ENCODE measurements at places on chromosomes 3 and 15.

DNA sequence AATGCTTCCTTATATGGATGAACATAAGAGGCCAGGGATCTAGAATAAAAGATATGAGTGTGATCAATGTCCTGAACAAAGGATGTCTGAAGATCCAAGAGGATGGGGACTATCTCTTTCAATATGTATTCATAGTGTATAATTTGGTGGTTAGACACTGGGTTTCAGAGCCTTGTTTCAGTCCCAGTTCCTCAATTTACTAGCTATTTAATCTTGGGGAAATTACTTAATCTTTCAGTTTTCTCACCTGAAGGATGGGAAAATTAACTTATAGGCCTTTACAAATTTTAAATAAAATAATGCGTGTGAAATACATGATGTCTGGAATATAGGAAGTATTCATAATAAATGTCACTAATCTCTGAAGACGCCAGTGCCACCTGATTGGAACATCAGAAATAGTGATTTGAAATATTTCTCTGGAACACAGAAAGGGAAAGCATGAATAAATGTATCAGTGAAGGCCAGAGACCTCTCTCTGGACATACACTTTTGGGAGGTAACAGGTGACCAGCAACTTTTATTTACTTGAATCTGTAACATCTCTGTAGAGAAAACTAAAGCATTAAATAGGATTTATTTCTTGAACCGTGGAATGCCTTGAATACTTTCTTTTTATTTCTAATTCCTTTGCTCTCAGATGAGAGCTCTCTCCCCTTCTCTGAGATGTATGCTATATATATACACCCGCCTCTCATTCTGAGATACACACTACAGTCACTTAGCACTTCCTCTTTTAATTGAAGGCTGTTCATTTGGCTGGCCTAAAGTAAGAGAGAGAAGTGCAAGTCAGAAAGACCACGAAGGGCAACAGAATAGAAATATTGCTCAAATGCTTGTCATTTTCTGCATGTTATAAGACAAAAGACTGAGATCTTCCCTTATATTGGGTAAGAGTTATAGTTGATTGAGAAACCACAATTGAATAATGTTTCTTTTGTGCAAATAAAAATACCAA, 407.1 kb downstream of the LSAMP start:
- no peak for DNase-seq

- no peak for DNase-seq
These were observed 22.1 kb downstream of the CLPX start for GRCh38 chr15:65163041-65163440.

GRCh38 chr3:167839460-167840134, 104.1 kb downstream of the SERPINI1 start:
- DNase-seq, result no peak

DNA sequence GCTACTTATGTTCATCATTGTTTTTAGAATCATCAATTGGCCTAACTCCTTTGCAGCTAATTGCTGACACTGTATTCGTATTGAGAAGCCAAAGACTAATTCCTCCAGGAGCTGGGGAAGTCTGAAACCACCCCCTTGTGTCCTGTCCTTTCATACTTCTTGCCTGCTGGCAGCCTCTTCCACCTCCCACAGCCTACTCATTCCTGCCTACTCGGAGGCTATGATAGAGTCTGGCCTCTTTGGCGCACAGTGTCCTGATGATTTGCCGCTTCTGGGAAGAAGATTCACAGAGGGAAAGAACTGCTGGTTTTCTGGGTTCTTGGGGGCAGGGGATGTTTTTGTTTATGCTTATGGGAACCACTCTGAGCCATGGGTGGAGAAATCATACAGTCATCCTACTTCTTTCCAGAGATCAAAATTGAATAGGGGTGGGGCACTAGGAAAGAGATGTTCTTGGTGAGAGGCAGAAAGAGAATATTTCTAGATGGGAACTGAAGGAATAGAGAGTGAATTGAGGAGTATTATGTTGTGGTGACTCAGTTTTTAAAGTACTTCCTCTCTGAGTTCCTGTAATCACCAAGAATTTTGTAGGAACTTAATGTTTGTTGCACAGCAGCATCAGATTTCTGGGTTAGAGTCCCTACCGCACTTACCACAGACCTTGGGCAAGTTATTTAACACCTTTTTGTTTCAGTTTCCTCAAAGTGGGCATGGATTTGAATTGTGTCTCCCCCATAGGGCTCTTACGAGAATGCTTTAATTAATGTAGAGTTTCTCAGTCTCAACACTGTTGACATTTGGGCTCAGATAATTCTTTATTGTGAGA, 22.1 kb upstream of the SCAANT1 start:
- DNase-seq, result no peak

- DNase-seq, result peak; percentile 81
These were observed 15.2 kb upstream of the ACTC1 start for GRCh38 chr15:34810443-34811129.

DNA sequence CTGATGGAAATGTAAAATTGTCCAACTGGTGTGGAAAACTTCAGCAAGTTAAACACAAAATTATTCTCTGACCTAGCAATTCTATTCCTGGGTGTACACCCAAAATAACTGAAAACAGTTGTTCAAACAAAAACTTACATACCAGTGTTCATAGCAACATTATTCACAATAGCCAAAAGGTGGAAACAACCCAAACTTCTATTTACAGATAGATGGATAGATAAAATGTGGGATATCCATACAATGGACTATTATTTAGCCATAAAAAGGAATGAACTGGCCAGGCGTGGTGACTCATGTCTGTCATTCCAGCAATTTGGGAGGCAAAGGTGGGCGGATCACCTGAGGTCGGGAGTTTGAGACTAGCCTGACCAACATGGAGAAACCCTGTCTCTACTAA, 6.9 kb upstream of the VWA5B2 start:
- no peak for DNase-seq

- no peak for DNase-seq
These were observed 552.8 kb downstream of the NAALADL2 start for GRCh38 chr3:175411946-175412345.

DNA sequence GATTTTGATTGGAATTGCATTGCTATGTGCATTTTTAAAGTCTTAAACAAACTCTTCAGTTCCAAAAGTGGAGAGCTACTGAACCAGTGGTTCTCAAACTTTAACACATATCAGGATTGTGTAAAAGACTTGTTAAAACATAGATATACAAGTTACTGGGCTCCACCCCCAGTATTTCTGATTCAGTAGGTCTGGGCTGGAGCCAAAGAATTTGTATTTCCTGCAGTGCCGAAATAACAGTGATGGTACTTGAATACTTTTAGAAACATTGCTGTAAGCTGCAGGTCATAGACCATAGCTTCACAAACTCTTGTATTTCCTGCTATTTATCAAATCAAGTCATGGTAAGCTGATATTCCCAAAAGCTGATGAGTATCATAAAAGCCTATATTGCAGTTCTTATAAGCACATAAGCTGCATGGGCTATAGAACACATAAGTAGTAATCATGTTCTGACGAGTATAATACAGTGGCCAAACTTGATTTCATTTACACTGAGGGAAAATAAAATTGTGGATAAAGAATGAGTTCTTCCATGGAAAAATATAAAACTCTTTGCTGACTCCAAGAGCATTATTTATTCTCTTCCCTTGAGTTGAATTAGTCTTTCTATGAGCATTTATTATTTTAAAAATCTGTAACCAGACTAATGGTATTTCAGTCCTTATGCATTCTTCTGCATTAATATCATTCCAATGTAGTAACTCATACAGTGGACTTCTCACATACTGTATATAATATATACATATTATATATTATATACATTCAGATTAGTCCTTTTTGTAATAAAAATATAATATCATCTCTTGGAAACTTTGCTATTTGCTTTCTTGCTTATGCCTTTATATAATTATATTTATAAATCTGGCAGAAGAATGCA, 550.5 kb upstream of the AGTR1 start:
- DNase-seq, result peak; percentile 70

DNA sequence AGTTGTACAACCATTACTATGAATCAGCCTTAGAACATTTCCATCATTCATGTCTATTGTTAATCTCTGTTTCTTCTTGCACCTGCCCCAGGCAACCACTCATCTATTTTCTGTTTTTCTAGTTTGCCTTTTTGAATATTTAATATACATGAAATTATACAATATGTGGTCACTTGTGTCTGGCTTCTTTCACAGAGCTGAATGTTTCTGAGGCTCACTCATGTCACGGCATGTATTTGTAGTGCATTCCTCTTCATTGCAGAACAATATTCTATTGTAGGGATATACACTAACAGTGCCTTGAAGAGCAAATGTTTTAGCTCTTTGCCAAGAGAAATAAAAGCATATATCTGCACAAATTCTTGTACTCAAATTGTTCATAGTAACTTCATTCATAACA, 32.9 kb downstream of the CERS3 start:
- DNase-seq, result no peak

DNA sequence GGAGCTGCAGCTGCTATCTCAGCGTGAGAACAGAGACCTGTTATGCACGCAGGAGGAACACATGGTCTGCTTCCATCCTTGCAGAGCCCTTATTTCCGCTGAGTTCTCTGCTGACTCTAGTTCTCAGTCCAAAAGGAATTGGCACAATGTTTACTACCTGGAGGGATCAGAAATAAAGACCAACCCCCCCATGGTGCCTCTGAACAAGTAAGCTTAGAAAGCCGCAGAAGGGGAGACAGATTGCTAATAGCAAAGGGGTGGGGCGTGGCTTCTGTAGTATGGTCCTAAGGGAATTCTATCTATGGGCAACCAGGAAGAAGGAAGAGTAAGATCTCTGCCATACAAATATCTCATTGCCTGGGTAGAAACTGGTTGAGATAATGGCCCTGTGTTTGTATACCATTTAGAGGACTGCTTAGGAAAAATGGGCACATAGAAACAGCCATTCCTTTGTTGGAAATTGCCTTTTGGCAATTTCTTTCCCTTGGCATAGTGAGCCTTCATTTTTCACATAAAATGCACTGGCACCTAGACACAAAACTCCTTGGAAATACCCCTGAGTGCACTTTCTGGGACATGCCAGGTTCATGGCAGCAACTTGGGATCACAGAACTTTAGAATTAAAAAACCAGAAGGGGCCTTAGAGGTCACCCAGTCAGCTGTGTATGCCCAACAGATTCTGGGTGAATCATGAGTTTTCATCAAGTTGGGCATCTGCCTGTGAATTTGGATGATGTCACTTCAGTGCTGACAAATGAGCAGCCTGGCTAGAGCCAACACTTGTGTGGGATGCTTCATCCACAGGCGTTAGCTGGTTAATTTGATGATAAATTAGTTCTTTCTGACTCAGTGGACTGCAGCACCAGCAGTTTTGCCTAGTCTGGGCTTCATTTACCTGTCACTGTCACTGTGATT, 57.4 kb upstream of the STXBP5L start:
- no peak for DNase-seq

GRCh38 chr3:48356419-48356818, 15.6 kb upstream of the FBXW12 start:
- DNase-seq, result no peak

- DNase-seq, result no peak
These were observed 2.3 kb downstream of the GORASP1 start for GRCh38 chr3:39104961-39105686.

DNA sequence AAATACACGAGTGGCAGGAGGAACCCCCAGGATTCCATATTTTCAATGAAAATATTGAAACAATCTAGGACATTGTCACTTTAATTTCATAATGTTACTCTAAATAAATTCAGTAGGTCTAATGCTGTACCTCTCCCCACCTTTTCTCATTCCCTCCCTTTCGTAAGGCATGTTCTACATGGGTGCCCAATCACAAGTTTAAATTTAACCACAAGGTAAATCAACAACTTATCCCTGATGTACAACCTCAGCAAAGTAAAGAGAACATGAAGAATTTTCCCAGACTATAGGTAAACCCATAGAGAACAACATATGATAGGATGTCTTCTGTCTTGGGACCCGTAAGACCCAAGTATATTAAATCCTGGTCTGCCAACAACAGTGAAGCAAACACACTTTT, 53.2 kb upstream of the MITF start:
- DNase-seq, result no peak

DNA sequence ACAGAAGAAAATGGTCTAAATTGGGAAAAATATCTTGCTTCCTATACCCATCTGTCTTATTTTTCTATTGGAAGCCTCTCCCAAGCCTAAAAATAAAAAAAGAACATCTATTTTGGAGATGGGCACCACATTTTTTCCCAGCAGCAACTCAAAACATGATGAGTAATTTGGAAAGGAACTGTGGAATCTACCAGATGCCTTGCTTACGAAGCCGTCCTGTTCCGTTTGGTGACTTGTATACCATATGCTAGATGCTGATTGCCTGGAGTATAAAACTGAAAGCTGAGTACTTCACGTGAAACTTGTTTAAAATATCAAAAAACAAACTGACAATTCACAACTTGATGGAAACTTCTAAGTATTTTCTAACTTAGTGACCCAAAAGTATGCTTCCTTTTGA, 491.0 kb downstream of the ROBO2 start:
- DNase-seq, result no peak

DNA sequence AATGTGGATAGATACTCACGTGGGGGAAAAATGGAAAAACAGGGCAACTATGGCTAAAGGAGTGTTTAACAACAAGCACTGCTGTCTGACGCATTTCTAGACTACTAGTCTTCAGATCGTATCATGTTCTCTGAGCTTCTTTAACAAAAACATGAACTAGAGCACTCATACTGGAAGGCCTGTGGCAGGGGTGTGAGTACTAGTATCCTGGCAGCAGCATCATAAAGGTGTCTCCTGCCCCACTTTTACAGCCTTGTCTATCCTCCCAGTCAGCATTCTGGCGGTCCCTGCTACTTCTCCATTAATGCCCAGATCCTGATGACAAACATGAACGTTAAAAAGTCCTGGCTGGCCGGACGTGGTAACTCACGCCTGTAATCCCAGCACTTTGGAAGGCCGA, 4.0 kb downstream of the FMN1 start:
- DNase-seq, result no peak

- no peak for DNase-seq
These were observed 93.8 kb upstream of the SLC4A7 start for GRCh38 chr3:27578032-27578431.

DNA sequence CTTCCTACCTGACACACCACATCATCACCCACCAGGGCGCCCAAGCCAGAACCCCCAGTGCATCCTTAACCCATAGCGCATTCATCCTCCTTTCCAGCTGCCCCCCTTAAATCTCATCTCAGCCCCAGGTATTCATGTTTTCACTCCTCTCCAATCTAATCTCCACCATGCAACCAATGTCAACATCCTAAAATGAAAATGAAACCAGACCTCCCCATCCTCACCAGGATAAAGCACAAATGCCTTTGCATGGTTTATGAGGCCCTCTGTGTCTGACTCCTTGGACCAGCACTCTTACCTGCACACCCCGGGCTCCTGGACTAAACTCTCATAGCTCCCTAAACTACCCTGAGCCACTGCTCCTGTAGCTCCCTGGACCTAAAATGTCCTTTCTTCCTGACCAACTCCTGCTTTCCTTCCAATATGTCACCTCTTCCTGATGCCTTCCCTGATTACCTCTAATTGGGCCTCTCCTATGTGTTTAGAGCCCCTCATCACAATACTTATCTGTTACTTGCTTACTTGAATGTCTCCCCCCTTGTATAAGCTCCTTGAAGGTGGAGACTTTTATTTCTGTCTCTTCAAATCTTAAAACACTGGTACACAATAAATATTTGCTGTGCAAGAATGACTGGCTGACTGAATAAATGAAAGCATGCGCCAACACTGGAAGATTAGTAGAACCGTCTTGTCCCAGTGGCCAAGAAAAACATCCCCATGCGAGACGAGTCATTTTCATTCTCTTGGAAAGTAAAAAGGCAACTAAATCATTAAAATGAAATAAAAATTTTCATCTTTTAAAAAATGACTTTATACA, 142.5 kb downstream of the XXYLT1 start:
- DNase-seq, result no peak

Data from NCI-H226 (cell line).